Adrenal gland (tissue), 19 donors: ENCODE measurements at places on chromosomes 4 and X. TPM values are rescaled to one million over a fixed set of nuclear protein-coding genes. Genes with fewer than 3 reads are reported as not detected.
A peak's percentile ranks its signal among the peaks of the same experiment; 100 is the strongest.

- H3K4me3 ChIP-seq, result no peak overlapping the region
- H3K27me3 ChIP-seq, result no peaks in the 10 kb centered on the region
- H3K4me1 ChIP-seq, result no peaks in the 10 kb centered on the region
These were observed 1398.4 kb downstream of the ARAP2 start for GRCh38 chr4:34845926-34846325.

DNA sequence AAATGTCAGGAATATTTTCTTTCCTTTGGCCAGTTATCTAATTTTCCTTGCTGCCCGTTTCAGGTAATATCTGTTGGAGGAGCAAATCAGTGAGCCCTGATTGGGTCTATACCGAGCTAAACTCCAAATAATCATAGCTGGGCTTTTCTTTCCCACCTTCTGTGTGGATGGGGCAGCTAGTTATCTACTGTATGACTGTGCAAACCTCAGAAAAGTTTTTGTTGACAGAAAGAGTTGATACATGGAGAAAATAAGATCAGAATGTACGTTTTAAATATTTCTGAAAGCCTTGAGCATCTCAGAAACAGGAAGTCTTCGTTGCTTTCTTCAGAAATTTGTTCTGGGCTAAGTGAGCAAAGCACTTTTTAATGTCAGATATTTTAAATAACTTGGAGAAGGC lies 6.2 kb upstream of the CXCL5 start:
- H3K36me3 ChIP-seq, result no peaks in the 10 kb centered on the region
- no peak for DNase-seq
- no peaks in the 10 kb centered on the region for H3K27me3 ChIP-seq
- no peak overlapping the region for H3K4me3 ChIP-seq

DNA sequence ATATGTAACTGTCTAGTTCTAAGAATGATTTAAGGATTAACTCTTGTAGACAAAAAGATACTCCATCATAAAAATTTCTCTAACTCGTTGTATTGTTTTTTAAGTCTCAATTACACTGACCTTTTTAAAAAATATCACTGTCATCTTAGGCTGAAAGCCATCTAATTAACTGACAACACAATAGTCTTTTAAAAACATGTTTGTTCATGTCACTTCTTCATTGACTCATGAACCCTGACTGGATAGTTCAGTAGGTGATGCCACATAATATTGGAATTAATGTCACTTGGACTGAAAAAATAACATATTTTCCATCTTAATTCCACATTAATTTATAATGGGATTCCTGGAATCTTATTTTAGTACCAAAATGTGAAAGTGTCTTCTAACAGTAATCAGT lies 179.3 kb downstream of the ADGRL3 start:
- H3K36me3 ChIP-seq, result no peaks in the 10 kb centered on the region
- no peak overlapping the region for H3K4me3 ChIP-seq
- H3K27me3 ChIP-seq, result no peaks in the 10 kb centered on the region
- no peak overlapping the region for H3K27ac ChIP-seq
- DNase-seq, result no peak
- H3K4me1 ChIP-seq, result peaks cover 12% of the 10 kb centered on the region

GRCh38 chr4:52371841-52372240 lies 287.3 kb downstream of the USP46 start:
- H3K4me1 ChIP-seq, result no peaks in the 10 kb centered on the region
- H3K27ac ChIP-seq, result no peak overlapping the region

- DNase-seq, result no peak
- no peak overlapping the region for H3K27ac ChIP-seq
- no peaks in the 10 kb centered on the region for H3K36me3 ChIP-seq
- no peak overlapping the region for H3K4me3 ChIP-seq
- peaks cover 15% of the 10 kb centered on the region for H3K27me3 ChIP-seq
- H3K4me1 ChIP-seq, result no peaks in the 10 kb centered on the region
These were observed 2.7 kb upstream of the XKRX start for GRCh38 chrX:100931218-100931924.

- H3K27me3 ChIP-seq, result no peaks in the 10 kb centered on the region
- no peak for DNase-seq
- no peaks in the 10 kb centered on the region for H3K4me1 ChIP-seq
- H3K36me3 ChIP-seq, result no peaks in the 10 kb centered on the region
- H3K27ac ChIP-seq, result no peak overlapping the region
These were observed 788.6 kb downstream of the GLUD2 start for GRCh38 chrX:121836000-121836399.

- H3K4me1 ChIP-seq, result no peaks in the 10 kb centered on the region
- no peak overlapping the region for H3K27ac ChIP-seq
- no peak overlapping the region for H3K4me3 ChIP-seq
- DNase-seq, result no peak
These were observed 174.9 kb upstream of the FRG1 start for GRCh38 chr4:189765736-189766135.

DNA sequence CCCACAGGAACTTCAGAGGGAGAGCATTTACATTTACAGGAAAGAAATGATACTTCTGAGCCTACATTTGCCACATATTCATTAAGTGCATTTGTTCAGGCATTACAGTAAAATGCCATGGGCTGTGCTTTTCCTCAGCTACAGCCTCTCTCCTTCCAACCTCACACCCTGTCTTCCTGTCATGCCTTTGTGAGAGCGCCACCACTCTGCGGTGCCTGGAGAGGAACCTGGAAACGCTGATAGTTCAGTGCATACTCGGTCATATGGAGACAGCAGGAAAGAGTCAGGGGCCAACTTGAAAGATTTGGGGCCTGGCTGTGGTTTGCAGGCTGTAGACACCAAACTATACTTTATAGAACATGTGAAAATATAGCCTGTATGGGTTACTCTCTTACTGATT lies 40.5 kb downstream of the NFKB1 start:
- no peak overlapping the region for H3K4me3 ChIP-seq
- no peaks in the 10 kb centered on the region for H3K36me3 ChIP-seq

DNA sequence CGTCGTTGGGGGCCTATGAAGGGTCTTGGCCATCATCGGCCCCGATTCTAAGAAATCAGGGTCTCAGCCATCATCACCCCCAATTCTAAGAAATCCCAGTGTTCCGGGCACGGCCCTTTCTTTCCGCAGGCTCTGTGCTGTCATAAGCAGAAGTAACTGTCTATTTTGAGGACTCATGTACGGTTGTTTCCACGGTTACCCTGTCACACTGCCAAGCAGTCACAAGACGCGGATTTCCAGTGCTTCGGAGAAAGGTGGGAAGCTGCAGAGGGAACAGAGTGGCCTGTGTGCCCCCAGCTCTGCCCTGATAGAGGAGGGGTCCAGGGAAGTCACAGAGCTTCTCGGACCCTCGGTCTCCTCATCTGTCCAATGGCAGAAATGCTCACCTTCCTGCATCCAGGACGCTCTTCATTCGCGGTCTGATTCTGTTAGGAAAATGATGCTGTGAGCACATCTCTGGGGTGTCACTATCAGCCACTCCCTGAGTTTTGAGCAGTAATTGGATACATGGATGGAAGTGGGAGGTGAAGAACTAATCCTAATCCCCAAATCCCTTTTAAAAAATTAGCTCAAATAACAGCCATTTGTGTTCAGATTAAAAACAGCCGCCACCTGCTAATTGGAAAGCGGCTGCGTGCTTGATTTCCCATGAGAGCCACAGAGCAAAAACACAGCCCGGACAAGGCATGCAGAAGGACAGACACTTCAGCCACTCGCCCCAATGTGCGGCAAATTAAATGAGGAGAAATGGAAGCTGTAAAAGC lies 73.1 kb downstream of the WFS1 start:
- H3K4me1 ChIP-seq, result no peaks in the 10 kb centered on the region
- peak overlapping the region; percentile 35 for H3K27ac ChIP-seq

DNA sequence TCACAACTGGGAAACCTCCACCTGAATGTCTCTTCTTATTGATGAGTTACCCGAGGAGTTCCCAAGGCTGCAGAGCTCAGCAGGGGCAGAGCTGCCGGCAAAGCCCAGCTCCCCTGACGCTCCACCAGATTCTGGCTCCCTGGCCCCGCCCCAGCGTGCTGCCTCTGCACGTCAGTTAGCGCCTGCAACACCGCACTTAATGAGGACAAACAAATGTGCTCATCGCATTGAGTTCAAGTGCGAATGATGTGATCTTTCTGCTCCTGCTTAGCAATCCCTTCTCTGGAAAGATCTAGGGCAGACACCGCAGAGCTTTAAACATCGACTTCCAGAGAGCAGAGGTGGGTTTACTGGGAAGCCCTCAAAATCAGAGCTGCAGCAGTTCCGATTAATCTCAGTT lies 55.5 kb upstream of the FBXW7 start:
- H3K4me3 ChIP-seq, result no peak overlapping the region
- H3K4me1 ChIP-seq, result peaks cover 7% of the 10 kb centered on the region
- H3K27me3 ChIP-seq, result no peaks in the 10 kb centered on the region
- H3K27ac ChIP-seq, result no peak overlapping the region
- H3K36me3 ChIP-seq, result no peaks in the 10 kb centered on the region

GRCh38 chr4:2222838-2223237 lies 19.1 kb downstream of the HAUS3 start:
- H3K4me3 ChIP-seq, result no peak overlapping the region
- H3K27me3 ChIP-seq, result no peaks in the 10 kb centered on the region

DNA sequence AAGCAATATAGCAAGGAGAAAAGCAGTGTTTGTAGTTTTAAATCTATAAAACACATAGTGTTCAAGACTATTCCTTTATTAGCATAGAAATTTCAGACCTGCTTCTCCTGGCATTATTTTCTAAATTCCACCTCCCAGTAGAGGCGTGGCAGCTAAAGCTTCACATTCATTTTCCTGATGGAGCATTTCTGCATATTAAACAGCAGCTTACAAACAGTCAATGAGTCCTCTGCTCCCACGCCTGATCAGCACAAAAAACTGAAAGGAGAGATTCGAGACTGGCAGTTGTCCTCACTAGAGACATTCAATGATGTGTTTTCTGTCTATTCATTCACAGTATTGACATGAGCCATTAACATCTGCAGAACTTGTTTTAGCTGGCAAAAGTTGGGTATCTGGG lies 61.4 kb downstream of the SHISA3 start:
- H3K4me3 ChIP-seq, result no peak overlapping the region
- H3K27ac ChIP-seq, result no peak overlapping the region
- peaks cover 4% of the 10 kb centered on the region for H3K4me1 ChIP-seq
- no peaks in the 10 kb centered on the region for H3K27me3 ChIP-seq

GRCh38 chrX:75273483-75273882 lies 402 bp upstream of the UPRT start:
- no peaks in the 10 kb centered on the region for H3K27me3 ChIP-seq
- H3K27ac ChIP-seq, result peak overlapping the region; percentile 96
- H3K4me1 ChIP-seq, result peaks cover 13% of the 10 kb centered on the region
- no peak for DNase-seq

GRCh38 chr4:44019721-44020120 lies 428.9 kb downstream of the KCTD8 start:
- no peaks in the 10 kb centered on the region for H3K36me3 ChIP-seq
- no peak overlapping the region for H3K27ac ChIP-seq
- DNase-seq, result no peak
- no peak overlapping the region for H3K4me3 ChIP-seq

GRCh38 chr4:140012688-140013486 lies 141.1 kb downstream of the MAML3 start:
- no peak overlapping the region for H3K27ac ChIP-seq
- H3K4me1 ChIP-seq, result peaks cover 7% of the 10 kb centered on the region

DNA sequence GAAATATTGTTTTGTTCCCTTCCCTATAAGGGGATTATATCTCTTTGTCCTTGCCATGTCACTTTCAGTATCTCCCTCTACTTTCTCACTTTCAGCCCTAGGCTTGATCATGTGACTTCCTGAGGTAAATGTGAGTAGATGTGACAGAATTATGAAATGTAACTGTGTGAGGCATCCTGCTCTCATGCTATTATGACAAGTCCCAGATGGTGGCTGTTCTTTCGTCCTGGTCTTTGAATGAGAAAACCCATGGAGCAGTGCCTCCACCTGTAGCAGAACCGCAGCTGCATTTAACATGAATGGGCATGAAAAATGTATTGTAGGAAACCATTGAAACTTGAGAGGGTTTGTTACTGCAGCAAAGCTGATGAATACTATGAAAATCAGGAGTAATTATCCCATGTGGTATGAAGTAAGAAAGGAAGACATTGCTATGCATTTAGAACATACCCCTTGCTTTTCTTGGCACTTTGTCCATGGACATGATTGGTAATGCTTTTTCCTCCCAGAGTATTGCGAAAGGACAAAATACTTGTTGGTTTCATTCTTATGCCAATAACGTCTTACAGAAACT lies 202.2 kb upstream of the GPRIN3 start:
- H3K27ac ChIP-seq, result no peak overlapping the region
- no peaks in the 10 kb centered on the region for H3K27me3 ChIP-seq
- H3K4me3 ChIP-seq, result no peak overlapping the region

DNA sequence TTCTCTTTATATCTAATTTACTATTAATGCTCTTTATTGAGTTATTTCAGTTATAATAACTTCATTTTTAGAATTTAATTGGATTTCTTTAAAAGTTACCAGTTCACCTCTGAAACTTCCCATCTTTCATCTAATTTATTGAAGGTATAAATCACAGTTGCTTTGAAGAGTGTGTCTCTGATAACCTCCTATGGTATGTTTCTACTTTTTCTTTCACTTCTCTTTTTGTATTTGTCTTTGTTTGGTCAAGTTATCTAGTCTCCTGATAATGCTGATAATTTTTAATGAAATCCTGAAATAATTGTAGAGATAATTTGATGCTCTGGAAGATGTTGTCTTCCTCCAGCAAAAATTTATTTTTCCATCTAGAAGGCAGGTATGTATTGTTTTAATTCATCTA lies 141.6 kb upstream of the NPY2R start:
- no peaks in the 10 kb centered on the region for H3K27me3 ChIP-seq
- DNase-seq, result no peak
- H3K4me3 ChIP-seq, result no peak overlapping the region
- H3K4me1 ChIP-seq, result no peaks in the 10 kb centered on the region
- H3K27ac ChIP-seq, result no peak overlapping the region

DNA sequence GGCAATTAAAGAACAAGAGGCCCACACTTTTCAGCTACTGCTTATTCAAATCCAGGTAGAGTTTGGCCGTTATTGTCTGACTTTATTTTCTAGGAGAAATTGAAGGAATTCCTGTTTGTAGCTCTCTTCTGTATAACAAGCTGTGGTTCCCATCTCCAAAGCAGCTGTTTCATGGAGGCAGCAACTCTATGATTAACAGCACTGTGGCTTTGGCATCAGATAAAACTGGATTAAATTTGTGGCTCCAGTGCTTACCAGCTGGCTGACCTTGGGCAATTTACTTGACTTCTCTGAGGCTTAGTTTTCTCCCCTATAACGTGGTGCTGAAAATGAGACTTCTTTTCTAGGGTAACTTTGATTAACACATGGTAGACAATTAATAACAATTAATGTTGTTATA lies 28.1 kb downstream of the SLC30A9 start:
- DNase-seq, result no peak
- H3K27me3 ChIP-seq, result no peaks in the 10 kb centered on the region
- H3K4me3 ChIP-seq, result no peak overlapping the region
- peaks cover 17% of the 10 kb centered on the region for H3K4me1 ChIP-seq

GRCh38 chr4:165191814-165192499 lies 15.4 kb upstream of the KLHL2 start:
- no peaks in the 10 kb centered on the region for H3K27me3 ChIP-seq
- DNase-seq, result no peak
- H3K4me1 ChIP-seq, result peaks cover 11% of the 10 kb centered on the region
- H3K36me3 ChIP-seq, result no peaks in the 10 kb centered on the region
- no peak overlapping the region for H3K27ac ChIP-seq

The FAM13A gene
- 27.8 TPM for total RNA-seq

The ZBED1 gene
- 39.2 TPM for total RNA-seq

The PFKFB1 gene
- total RNA-seq, result 0.41 TPM

The HELT gene
- total RNA-seq, result not detected

The RRH gene
- total RNA-seq, result not detected

The TIMM8A gene
- total RNA-seq, result 1.5 TPM

The AASDH gene
- 13.3 TPM for total RNA-seq

The ARX gene
- not detected for total RNA-seq

The RASSF6 gene
- not detected for total RNA-seq

The NLRP2B gene
- total RNA-seq, result not detected
